Upper lobe of right lung (tissue), 1 donor: ENCODE measurements at places on chromosomes 16 and 17. TPM values are rescaled to one million over a fixed set of nuclear protein-coding genes. Genes with fewer than 3 reads are reported as not detected.

GRCh38 chr17:8556074-8556473, 74.5 kb downstream of the MYH10 start:
- no peak overlapping the region for H3K27ac ChIP-seq
- no peak overlapping the region for H3K4me3 ChIP-seq
- no peaks in the 10 kb centered on the region for H3K4me1 ChIP-seq
- peaks cover 14% of the 10 kb centered on the region for H3K36me3 ChIP-seq
- no peaks in the 10 kb centered on the region for H3K27me3 ChIP-seq

- H3K36me3 ChIP-seq, result no peaks in the 10 kb centered on the region
- H3K4me1 ChIP-seq, result no peaks in the 10 kb centered on the region
- H3K27me3 ChIP-seq, result no peaks in the 10 kb centered on the region
- no peak overlapping the region for H3K27ac ChIP-seq
- H3K4me3 ChIP-seq, result no peak overlapping the region
Measured at GRCh38 chr17:12830777-12831247, 41.5 kb downstream of the ARHGAP44 start.

Gene FOXJ1
- 2.9 TPM for total RNA-seq

GRCh38 chr16:73735018-73735417, 561.6 kb upstream of the PSMD7 start:
- no peaks in the 10 kb centered on the region for H3K4me1 ChIP-seq
- no peaks in the 10 kb centered on the region for H3K27me3 ChIP-seq
- H3K27ac ChIP-seq, result no peak overlapping the region
- DNase-seq, result no peak
- no peaks in the 10 kb centered on the region for H3K36me3 ChIP-seq
- H3K4me3 ChIP-seq, result no peak overlapping the region

- peak overlapping the region; percentile 55 for H3K27ac ChIP-seq
- H3K27me3 ChIP-seq, result no peaks in the 10 kb centered on the region
- DNase-seq, result peak; percentile 55
- H3K36me3 ChIP-seq, result no peaks in the 10 kb centered on the region
Measured at GRCh38 chr16:81551151-81551808, 106.7 kb downstream of the CMIP start.

DNA sequence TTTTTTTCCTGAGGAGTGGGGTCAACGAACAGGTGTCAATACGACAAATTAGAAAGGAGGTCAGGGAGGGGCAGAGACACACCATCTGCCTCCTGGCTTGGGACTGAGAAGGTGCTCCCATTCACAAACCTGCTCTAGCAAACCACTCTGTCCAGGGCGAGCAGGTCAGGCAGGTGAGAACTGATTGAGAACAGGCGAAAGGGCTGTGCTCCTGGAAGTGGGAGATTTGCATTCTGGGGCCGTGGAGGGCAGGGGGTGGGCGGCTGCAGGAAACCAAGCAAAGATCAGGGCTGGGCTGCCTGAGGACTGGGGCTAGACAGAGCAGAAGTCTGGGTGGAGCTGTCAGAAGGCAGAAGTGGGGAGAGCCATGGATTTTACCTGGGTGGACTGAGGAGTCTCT, 98.9 kb upstream of the NLRP1 start:
- no peak overlapping the region for H3K27ac ChIP-seq
- no peaks in the 10 kb centered on the region for H3K4me1 ChIP-seq
- no peak overlapping the region for H3K4me3 ChIP-seq
- peaks cover 5% of the 10 kb centered on the region for H3K27me3 ChIP-seq

GRCh38 chr16:29700253-29700987, 21.4 kb downstream of the QPRT start:
- peak; percentile 85 for DNase-seq
- H3K27ac ChIP-seq, result no peak overlapping the region
- no peaks in the 10 kb centered on the region for H3K36me3 ChIP-seq
- no peaks in the 10 kb centered on the region for H3K27me3 ChIP-seq

Gene SAMD14
- 21.5 TPM for total RNA-seq

DNA sequence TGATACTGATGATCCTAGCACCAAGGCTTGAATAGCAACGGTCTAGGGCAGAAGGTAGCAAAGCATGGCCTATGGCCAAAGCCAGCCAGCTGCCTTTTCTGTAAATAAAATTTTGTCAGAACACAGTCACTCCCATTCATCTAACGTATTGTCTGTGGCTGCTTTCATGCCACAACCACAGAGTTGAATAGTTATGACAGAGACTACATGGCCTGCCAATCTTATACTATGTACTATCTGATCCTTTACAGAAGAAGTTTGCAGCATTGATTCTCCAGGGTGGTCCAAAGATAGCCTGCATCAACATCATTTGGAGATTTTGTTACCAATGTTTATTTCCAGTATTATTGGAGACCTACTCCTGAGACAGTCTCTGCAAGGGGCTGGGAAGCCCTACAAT, 19.9 kb upstream of the MMD start:
- H3K4me3 ChIP-seq, result no peak overlapping the region
- DNase-seq, result no peak
- no peaks in the 10 kb centered on the region for H3K36me3 ChIP-seq
- no peaks in the 10 kb centered on the region for H3K27me3 ChIP-seq
- no peak overlapping the region for H3K27ac ChIP-seq

- no peaks in the 10 kb centered on the region for H3K4me1 ChIP-seq
- H3K36me3 ChIP-seq, result peaks cover 5% of the 10 kb centered on the region
- no peak overlapping the region for H3K4me3 ChIP-seq
- H3K27ac ChIP-seq, result no peak overlapping the region
Measured at GRCh38 chr17:8558144-8558543, 72.4 kb downstream of the MYH10 start.

- no peaks in the 10 kb centered on the region for H3K4me1 ChIP-seq
- H3K27me3 ChIP-seq, result peaks cover 19% of the 10 kb centered on the region
- no peak for DNase-seq
- H3K36me3 ChIP-seq, result no peaks in the 10 kb centered on the region
- no peak overlapping the region for H3K4me3 ChIP-seq
Measured at GRCh38 chr16:49462989-49463371, 89.4 kb downstream of the C16orf78 start.

Gene SMTNL2
- total RNA-seq, result 2.7 TPM

DNA sequence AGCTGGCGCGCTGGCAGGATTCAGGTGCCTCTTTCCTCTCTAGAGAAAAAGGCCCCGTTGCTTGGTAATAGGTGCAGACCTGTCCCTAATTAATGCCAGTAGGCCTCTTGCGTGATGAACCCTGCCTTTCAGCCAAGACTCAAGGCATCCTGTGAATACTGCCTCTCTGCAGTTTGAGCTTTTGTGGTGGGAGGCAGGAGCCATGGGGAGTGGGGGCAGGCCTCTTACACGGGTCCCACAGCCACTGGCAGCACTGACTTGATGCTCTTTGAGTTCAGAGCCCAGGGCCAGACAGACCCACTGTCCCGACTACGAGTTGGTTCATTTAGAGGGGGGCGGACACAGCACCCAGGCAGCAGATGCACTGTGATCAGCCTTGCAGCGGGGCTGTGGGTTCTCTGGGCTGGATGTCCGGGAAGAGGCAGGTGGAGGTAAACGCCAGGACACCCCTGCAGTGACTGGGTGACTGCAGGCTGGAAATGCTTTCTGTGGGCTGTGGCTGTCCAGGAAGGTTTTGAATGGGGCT, 237.0 kb downstream of the SEC14L1 start:
- no peaks in the 10 kb centered on the region for H3K36me3 ChIP-seq
- H3K4me3 ChIP-seq, result no peak overlapping the region
- no peaks in the 10 kb centered on the region for H3K27me3 ChIP-seq
- peak overlapping the region; percentile 91 for H3K27ac ChIP-seq

Gene NAA38
- total RNA-seq, result 58.7 TPM

DNA sequence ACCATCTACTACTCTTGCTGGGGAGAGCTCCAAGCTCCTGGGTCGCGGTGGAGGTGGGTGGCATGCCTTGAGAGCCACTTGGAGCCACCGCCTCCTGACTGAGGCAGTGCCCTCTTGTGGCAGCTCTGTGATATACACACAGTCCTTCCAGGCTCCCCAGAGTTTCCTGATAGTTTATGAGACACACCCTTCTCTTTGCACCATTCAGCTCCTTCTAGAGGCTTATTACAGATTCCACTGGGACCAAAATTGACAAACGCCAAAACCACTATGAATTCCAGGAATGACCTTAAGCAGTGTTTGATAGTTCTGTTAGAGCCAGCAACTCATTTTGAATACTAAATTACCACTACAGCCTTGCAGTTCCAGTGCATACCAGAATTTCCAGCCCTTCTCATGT, 170.1 kb upstream of the CDH13 start:
- peak; percentile 69 for DNase-seq
- no peak overlapping the region for H3K4me3 ChIP-seq
- no peaks in the 10 kb centered on the region for H3K27me3 ChIP-seq
- no peak overlapping the region for H3K27ac ChIP-seq

GRCh38 chr17:6603744-6604325, 36.7 kb downstream of the KIAA0753 start:
- H3K4me3 ChIP-seq, result no peak overlapping the region
- H3K36me3 ChIP-seq, result peaks cover 45% of the 10 kb centered on the region
- H3K27ac ChIP-seq, result no peak overlapping the region
- no peaks in the 10 kb centered on the region for H3K27me3 ChIP-seq

DNA sequence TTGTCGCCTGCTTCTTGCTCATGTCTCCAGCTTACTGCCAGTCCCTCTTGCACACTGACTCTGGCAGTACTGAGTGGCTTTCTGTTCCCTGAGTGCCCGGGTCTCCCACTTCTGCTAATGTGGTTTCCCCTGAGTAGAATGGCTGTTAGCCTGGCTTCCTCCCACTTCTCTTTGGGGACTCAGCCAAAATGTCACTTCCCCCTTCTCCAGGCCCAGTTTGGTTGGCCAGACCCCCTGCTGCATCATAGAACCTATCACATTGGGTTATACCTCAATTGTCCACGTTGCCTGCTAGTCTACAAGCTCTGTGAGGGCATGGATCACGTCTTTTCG, 304.4 kb downstream of the HS3ST3B1 start:
- no peak overlapping the region for H3K4me3 ChIP-seq
- no peak for DNase-seq
- peak overlapping the region; percentile 36 for H3K27ac ChIP-seq
- no peaks in the 10 kb centered on the region for H3K36me3 ChIP-seq
- no peaks in the 10 kb centered on the region for H3K4me1 ChIP-seq
- no peaks in the 10 kb centered on the region for H3K27me3 ChIP-seq

Gene TLCD3B
- not detected for total RNA-seq

Gene DNAAF8
- total RNA-seq, result 0.58 TPM

DNA sequence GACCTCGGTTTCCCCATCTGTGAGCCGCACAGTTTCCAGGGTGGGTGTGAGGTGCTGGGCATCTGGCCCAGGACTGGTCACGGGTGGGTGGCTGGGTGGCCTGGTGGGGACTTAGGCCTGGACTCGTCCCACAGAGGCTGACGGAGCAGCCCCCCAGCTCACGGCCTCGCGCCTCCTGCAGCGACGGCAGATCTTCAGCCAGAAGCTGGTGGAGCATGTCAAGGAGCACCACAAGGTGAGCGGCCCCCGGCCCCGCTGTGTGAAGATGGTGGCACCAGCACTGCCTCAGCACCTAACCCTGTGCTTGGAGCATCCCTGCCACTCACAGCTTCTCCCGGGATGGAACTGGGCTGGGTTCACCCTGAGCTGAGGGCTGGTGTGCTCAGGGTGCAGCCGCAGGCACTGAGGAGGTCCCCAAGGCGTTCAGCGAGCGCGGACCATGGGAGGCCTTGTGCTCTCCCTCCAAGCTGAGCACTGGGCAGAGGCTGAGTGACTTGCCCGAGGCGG, 2.4 kb downstream of the CDT1 start:
- peak; percentile 53 for DNase-seq
- H3K4me3 ChIP-seq, result no peak overlapping the region
- no peak overlapping the region for H3K27ac ChIP-seq
- peaks cover 23% of the 10 kb centered on the region for H3K4me1 ChIP-seq

Gene ABCC12
- not detected for total RNA-seq

Gene ARSG
- 4.8 TPM for total RNA-seq

DNA sequence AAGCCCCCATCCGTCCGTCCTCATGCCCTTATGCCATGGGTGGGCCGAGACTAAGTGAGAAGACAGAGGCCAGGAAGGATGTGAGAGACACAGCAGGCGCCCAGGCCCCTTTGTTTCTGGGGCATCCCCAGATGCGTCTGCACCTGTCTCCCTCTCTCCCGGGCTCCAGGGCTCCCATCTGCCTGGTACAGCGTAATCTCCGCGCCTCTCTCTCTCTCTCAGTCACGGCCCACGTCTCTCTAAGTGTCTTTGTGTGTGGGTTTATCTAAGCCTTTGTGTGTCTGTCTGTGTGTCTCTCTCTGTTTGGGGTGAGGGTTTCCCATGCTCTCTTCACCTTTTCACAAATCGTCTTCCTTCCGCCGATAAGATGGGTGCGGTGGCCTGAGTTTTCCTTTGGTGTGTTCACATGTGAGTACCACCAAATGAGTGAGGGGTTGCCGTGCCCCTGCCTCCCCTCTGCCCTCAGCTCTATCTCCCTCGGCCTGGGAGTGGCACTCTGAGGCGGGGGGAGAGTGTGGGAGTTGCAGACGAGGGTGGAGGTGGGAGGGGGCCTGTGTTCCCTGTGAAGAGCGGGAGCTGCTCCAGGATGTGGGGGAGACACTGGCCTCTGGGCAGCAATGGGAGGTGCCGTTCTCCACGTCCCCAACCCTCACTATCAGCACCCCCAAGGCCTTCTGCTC, 25.8 kb upstream of the ABCC3 start:
- no peak for DNase-seq
- no peaks in the 10 kb centered on the region for H3K36me3 ChIP-seq
- H3K27me3 ChIP-seq, result peaks cover 9% of the 10 kb centered on the region
- H3K27ac ChIP-seq, result no peak overlapping the region
- no peak overlapping the region for H3K4me3 ChIP-seq
- peaks cover 14% of the 10 kb centered on the region for H3K4me1 ChIP-seq
